ENCODE measurements at places on chromosomes 7 and 10. TPM values are rescaled to one million over a fixed set of nuclear protein-coding genes. Genes with fewer than 3 reads are reported as not detected.

The PPP1R3C gene
- total RNA-seq = 3.5 TPM

The GPR26 gene
- not detected for total RNA-seq

GRCh38 chr7:37027557-37028341, 303.5 kb upstream of the AOAH start:
- DNase-seq = no peak

DNA sequence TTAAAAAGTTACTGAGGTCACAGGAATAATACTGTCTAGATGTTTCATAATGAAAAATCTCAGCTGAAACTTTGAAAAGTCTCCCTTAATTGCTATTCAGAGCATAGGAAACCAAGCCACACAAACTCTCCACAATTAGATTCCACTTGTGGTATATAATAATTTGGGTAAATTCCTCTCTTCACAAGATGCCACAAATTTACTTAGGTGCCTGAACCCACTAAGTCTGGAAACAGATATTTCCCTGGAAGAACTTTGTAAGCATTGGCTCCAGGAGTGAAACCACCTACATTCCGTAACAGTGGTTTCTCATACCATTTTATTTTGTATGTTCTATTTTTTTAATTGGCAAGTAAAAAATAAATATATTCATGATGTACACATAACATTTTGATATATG, 493.4 kb downstream of the SEMA3D start:
- no peak for DNase-seq

DNA sequence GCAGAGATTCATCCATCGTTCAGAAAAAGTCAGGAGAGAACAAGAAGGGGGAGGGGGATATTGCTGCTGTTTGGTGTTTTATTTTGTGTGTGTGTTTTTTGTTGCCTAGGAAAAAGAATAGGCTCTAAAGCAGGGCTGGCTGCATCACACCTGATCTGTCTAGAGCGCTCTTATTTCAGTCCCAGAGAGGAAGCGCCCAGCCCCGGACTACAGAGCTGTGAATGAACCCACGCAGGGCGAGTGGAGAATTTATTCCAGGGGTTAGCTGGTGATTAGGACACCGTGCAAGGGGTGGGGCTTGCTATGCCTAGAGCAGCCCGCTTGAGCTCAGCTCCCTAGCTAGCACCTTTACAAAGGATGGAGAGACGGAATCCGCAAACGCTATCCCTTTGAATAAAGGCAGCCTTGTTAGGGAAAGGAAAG, 621 bp upstream of the FAM13C start:
- DNase-seq = peak; percentile 54

Measured in omental fat pad (tissue), 4 donors.